ENCODE measurements at places on chromosomes 1 and 21.

DNA sequence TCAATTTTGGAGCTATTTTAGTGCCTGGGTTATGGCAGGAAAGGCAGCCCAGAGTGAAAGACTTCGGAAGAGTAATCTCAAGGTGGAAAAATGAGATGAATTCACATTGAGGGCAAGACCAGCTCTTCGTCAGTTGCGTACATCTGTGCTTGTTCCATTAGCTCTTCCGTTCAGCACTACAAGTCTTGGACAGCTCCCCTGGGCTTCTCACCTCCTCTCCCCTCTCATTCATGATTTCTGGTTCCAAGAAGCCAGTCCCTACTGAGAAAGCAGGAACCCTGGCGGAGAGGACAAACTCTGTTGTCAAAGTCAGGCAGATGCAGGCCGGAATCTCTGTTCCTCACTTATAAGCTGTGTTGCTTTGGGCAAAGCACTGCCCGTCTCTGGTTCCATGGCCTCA lies 76.5 kb downstream of the ACTL8 start:
- no peak for DNase-seq

- no peak for DNase-seq
Observed at GRCh38 chr1:233188061-233188460, 107.5 kb downstream of the PCNX2 start.

DNA sequence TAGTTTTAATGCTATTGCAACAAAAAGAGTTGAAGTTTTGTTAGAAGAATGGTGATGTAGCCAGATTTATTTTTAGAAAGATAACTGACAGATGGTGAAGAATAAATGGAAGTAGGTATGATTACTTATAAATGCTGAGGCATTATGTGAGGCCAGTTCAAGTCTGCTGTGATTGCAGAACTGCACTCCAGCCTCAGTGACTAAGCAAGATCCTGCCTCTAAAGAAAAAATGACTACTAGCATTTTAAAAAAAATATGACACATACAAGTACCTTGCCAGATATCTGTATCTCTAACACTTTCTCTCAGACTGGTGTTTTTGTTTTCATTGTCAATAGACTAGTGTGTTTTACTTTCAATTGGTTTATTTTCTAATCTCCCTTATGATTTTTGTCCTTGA lies 1242.4 kb upstream of the ADGRL4 start:
- no peak for DNase-seq

GRCh38 chr1:161258439-161259344 lies at the start of gene PCP4L1:
Gene PCP4L1, plus strand, starts transcription at chr1:161258745. Its CDS starts 230 bp downstream, at chr1:161258975.
- no peak for DNase-seq

- DNase-seq: no peak
Observed at GRCh38 chr1:164644774-164645644, 86.0 kb downstream of the PBX1 start.

Measured in NCI-H2081 treated with DMSO at 0.1 percent for 48 hours (cell line).